Activated T-cell treated with anti-CD3 and anti-CD28 coated beads, Interleukin-2, amount 50 U/mL, for 48 hours (primary cell): ENCODE measurements at places on chromosomes 1 and 21.

DNA sequence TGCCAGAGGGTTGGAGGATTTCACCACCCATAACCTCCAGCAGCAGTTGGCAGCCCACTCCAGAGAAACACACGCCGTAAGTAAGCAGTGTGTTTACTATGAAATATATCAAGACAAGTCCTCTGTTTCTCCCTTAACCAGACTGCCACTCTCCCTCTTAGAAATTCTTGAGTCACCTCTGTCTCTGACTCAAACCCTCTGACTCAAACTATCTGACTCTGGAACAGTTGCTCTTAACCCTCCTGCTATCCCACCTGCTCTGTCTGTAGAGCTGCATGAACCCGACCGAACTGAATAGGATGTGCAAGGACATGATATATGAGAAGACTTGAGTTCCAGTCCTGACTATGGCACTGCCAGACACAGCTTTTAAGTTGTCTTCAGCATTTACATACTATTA, 14.1 kb downstream of the INPP5B start:
- DNase-seq: no peak

GRCh38 chr21:42171091-42172053, 47.6 kb upstream of the ABCG1 start:
- peak; percentile 11 for DNase-seq

- DNase-seq: no peak
Measured at GRCh38 chr1:35595684-35596083, 22.6 kb downstream of the TFAP2E start.

DNA sequence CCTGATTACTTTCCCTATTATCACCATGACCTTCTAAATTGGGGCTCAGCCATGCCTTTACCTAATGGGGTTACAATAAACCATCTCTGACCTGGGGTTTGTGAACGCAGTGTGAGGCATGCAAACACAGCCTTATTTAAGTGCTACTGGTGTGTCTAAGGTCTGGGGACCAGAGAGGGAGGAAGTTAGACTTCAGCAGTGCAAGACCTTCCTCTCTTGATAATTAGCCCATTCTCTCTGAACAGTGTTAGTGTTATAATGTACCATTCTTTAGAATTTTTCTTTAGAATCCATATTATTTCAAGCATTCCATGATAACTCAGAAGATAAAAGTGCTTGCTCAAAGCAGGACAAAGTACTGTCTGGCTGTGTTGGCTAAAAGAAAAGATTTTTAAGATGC, 10.5 kb upstream of the LRRC8D start:
- DNase-seq: no peak

DNA sequence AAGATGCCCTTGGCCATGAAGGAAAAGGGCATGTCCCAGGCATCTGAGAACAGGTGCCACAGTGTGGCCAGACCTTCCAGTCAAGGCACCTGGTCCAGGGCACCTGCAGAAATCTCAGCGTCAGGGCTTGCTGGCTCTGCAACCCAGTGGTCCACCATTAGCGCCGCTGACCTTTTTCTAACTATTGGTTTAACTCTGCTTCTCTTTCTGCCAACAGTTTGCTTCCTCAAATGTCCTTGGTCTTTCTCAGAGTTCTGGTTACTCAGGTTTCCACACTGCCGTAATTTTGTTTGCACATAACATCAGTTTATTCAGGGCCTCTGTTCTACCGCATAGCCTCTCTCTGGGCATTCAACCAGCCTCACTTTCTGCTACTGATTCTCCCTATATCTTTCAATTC, 16.5 kb upstream of the FYB2 start:
- no peak for DNase-seq

DNA sequence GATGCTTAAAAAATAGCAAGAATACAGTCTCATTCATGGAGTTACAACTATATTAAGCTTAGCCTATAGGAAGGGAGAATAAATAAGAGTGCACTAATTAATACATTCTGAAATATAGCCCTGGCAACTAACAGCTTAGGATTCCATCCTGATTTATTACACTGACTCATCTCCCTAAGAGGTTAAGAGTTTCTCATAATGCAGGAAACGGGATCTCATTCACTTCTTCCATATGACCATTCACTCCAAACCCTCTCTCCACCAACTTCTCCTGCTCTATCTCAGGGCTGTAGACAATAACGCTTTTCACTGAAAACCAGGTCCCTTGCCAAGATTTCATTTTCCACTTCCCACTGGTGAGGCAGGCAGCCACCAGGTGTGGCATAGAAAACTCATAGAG, 168.5 kb upstream of the PLD5 start:
- DNase-seq: no peak

DNA sequence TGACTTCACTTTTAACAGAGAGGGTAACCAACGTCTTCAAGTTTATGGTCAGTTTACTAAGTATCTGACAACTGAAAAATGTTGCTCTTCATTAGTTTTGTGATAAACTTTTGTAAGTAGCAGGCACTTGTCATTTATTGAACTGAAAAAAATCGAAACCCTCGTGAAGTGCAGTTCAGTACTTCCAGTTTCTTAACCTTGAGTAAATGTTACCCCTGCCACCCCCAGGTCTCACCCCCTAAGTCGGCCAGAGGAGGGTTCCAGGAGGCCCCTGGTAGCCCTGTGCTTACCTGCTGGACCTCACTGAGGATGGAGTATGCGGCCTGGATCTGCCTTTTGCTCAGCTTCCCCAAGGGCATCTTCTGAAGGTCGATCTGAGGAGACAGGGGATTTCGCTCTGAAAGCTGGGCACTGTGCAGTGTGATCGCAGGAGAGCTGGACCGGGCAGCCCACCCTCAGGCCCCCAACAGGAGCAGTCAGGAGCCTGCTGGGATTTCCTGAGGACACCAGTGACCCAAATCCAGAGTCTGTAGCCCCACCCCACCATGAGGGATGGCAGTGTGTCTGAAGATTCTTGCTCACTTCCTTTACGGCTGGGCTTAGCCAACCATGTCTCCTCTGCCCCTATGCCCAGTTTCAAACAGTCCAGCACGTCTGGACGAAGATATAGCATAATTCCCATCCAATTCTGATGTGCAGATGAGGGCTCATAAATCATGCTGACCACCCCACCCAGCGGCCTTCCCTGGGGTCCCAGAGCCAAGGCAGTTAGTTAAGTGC, 37.6 kb downstream of the PARP1 start:
- DNase-seq: no peak

GRCh38 chr21:26469789-26470188, 103.3 kb downstream of the CYYR1 start:
- DNase-seq: no peak

DNA sequence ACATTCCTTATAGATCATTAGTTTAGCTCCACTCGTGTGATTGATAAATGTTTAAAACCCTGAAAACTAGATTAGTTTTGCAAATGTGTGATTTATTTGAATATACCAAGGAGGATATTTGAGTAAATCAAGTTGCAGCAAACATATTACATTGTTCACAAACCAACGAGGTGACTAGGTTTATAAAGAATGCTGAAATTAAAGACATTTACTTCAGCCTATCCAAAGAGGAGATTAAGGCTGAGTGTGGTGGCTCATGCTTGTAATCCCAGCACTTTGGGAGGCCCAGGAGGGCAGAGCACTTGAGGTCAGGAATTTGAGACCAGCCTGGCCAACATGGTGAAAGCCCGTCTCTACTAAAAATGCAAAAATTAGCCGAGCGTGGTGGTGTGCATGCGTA, 34.1 kb downstream of the VTCN1 start:
- DNase-seq: no peak

DNA sequence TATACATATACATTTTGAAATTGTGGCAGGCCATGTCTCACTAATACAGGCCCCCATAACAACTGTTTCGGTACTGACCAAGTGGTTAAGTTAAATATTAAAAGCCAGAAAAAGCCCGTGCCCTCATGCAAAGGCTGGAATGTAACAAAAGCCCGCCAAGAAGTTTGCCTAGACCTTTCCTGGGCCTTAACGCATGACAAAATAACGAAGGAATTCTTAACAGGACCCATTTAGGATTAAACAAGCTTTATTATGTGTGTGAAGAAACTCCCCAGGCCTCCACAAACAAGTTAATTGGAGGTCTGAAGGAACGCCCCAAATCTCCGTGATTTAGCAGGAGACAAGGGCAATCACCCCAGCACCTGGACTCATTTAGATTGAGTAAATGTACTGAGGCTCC, 42.4 kb downstream of the TNFSF4 start:
- no peak for DNase-seq

DNA sequence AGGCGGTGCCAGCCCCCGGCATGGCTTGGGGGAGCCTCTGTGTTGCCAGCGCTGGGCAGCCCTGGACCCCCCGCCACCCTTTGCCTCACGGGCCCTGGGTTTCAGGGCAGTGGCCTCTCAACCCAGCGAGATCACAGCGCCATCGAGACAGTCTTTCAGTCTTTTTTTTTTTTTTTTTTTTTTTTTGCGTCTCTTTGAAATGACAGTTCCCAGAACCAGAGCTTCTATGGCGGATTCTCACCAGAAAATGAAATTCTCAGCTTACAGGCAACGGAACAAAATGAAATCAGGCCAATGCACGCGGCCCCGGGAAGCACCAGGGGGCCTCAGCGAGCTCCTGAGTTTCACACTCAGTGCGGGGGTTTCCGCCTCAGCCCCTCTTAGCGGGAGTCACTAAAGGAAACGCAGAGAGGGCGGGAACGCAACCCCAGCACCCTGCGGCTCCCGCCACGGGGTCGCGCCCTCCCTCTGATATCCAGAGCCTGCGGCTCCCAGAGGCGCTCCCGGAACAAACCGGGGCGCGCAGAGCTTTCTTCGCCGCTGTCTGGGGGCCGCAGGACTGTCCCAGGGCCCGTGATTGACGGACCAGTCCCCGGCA, 8.0 kb upstream of the COL6A1 start:
- DNase-seq: peak; percentile 88

- DNase-seq: no peak
Measured at GRCh38 chr1:169508432-169509338, 22.9 kb upstream of the SLC19A2 start.

GRCh38 chr1:99638853-99639252, 7.1 kb upstream of the PALMD start:
- no peak for DNase-seq

GRCh38 chr1:32774950-32775634, 42.1 kb downstream of the YARS1 start:
- no peak for DNase-seq

DNA sequence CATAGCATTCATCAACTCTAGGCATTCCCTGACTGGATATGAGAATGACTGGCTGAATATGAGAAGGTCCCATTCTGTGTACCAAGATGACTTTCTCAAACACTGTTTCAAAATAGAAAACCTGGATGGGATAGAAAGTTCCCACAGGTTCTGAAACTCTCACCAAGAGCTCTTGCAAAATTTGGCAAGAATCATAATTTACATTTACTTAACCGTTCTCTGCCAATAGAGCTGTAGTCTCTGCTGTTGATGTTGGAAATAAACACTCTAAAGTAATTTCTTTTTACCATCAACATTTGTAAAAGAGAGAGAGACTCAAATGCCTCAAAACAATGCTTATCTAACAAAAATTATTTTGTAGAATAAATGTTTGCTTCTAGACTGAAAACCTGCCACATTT, 221.1 kb downstream of the LMO4 start:
- DNase-seq: no peak

GRCh38 chr1:248696774-248697173, 5.8 kb downstream of the OR14I1 start:
- DNase-seq: no peak

DNA sequence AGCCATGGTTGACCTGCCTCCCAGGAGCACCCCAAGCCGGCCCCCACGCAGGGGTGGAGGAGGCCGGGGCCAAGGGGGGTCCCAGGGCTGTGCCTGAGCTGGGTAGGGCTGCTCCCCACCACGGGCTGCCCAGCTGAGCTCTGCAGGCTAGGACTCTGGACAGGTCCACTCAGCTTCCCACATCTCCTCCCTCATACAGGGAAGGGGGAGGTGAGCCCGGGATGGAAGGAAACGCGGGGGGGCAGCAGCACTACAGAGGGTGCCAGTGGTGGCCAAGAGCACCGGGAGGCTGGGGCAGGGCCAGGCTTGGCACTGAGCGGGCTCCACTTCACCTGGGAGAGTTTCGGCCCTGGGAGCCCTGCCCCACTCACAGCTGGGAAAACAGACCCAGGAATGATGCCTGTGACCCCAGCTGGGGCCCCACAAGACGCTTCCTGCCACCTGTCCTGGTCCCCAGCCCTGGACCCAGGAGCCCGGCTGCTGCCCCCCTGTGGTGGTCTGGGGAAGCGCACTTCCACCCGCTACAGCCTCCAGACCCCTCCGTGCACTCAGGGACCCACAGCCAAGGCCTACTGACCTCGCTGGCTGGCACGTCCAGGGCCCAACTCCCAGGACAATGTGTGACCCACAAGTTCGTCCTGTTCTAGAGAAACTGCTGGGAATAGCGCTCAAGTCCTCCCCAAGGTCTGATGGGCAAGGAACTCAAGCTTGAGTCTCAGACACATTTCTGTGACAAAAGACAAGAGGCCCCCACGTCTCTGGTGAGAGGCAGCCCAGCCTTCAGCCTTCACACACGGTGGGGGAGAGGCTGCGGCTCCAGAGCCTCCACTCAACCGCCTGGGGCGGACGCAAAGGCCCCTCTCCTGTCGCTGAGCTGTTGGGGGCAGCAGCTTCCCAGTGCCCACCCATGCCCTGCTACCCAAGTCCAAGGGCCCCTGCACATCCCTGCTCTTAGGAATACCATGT, 3.0 kb downstream of the AURKAIP1 start:
- peak; percentile 91 for DNase-seq

DNA sequence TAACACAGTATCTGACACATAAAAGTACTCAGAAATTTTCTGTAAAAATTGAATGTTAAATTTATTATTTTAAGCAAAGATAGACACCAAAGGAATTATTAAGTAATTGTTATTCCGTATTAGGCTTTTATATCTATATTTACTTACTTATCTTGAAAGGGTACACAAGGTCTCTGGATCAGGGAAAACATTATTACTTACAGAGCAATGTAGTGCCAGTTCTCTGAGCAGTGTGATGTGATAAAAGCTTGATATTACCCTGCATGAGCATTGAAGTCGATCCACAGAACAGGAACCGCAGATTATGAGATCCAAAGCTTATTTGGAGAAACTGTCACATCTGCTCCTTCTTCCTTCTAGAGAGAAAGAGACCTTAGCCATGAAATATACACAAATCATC, 637.9 kb upstream of the RGS18 start:
- no peak for DNase-seq

- DNase-seq: no peak
Measured at GRCh38 chr1:162857850-162858249, 3.1 kb downstream of the CCDC190 start.

DNA sequence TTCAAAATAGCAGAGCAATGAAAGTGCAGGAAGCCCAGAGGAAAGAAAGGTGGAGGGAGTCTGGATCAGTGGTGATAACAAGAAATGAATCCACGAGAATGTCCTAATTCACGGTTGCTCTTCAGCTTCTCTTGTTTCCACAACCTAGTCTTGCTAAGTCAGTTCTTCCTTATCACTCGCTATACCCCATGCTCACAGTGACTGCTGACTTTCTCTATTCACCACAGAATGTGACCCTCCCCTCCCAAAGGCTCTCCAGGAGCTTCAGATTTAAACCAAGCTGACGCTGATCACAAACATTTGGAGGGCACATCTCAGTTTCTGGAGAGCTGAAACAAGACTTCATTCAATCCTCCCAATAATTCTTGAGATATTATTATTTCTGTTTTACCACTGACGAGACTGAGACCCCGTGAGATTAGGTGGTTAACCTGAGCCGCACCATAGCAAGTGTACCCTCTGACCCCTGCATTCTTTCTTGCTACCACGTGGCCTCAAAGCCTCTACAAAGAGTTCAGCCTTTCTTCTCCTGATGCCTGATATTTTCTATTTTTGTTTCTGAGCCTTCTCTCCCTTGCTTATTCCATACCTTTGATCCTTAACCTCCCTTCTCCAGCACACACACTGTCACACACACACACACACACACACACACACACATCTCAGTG, 10.7 kb upstream of the CCN1 start:
- DNase-seq: no peak
